ENCODE measurements at places on chromosomes 16 and 17.
A peak's percentile ranks its signal among the peaks of the same experiment; 100 is the strongest.

DNA sequence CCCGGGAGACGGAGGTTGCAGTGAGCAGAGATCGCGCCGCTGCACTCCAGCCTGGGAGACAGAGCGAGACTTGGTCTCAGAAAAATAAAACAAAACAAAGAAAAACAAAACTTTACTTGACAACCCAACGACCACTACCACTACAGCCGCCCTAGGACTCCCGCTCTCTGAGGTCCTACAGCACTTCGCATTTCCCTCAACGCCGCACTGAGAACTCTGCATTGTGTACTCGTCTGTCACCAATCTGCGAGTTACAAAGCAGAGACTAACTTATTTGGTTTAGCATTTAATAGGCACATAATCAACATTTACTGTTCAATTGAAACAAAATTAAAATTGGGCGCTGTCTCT lies 479 bp upstream of the ZNF207 start:
- DNase-seq: peak; percentile 16

GRCh38 chr16:31181102-31181830 lies 1.3 kb downstream of the FUS start:
- DNase-seq: peak; percentile 22

DNA sequence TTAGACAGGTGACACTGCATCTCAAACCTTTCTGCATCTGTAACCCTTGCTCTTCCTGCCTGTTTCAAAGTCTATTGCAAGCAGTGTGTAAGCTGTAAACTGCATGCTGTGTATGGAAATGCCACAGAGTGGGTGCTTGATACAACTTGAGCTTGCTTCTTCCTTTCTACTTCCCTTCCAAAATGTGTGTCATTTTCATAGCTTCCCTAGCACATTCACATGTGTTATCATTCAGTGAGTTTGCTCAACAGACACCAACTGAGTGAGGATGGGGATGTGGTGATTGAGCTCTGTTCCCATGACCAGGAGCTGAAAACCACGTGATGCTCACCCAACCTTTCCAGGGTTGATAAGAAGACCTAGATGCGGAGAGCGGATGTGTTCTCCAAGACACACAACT lies 111.1 kb downstream of the VAT1L start:
- no peak for DNase-seq

DNA sequence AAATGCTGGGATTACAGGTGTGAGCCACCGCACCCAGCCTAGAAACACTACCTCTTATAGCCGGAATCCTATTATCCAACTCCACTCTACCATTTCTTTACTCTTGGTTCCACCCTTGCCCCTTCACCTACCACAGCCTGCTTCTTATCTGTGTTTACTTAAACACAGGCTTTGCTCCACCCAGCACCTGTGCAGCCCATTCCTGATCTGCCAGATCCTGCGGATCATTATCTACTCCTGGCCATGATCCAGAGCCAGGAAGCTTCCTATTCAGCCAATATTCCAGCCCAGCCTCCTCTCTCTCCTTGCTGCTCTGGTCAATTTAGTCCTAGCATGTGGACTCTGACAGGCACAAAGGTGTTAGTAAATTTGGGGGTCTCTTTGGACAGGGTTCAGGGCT lies 98.8 kb upstream of the MED13 start:
- no peak for DNase-seq

DNA sequence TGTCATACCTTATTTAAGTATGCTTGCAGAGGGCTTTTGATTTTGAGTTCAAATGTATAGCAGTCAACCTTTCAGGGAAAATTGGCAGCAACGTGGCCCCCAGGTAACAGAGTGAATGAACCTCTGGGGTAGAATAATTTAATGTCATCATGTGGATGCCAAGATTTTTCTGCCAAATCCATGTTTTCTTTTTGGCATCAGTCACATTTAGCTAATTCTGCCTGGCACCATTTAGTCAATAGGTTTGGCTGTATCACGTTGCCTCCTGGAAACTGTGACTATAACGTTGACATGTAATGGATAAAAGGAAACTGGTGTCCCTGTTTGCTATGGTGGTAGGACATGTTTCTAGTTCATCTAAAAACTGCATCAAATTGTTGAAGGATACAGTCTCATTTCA lies 115.5 kb downstream of the HS3ST2 start:
- DNase-seq: no peak

DNA sequence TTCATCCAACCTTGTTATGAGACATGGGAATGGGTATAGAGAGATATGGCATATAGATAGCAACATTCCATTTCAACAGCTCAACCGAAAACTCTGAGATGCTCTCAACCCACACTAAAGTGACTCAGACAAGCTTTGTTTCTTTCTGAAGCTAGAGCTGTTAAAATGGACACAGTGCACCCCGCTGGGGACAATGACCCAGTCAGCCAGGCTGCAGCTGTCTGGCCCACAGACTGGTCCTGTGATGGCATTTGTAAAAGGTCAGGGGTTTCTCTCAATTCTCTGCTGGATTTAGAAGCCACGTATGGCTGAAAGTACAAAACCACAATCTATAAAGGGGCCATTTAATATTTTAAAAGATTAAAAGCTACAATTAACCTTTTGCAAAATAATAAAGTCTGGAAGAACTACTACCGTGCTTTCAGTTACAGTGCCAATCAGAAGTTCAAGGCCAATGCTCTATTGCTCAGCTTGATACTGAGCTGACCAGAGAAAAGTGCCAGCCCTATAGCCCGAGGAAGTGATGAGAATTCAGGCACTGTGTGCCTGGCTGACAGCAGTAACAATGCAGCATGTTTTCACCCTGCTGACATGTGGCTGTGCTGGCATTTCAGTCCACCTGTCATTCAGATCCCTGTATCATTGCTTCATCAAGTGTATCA lies 60.2 kb downstream of the TEX2 start:
- no peak for DNase-seq

DNA sequence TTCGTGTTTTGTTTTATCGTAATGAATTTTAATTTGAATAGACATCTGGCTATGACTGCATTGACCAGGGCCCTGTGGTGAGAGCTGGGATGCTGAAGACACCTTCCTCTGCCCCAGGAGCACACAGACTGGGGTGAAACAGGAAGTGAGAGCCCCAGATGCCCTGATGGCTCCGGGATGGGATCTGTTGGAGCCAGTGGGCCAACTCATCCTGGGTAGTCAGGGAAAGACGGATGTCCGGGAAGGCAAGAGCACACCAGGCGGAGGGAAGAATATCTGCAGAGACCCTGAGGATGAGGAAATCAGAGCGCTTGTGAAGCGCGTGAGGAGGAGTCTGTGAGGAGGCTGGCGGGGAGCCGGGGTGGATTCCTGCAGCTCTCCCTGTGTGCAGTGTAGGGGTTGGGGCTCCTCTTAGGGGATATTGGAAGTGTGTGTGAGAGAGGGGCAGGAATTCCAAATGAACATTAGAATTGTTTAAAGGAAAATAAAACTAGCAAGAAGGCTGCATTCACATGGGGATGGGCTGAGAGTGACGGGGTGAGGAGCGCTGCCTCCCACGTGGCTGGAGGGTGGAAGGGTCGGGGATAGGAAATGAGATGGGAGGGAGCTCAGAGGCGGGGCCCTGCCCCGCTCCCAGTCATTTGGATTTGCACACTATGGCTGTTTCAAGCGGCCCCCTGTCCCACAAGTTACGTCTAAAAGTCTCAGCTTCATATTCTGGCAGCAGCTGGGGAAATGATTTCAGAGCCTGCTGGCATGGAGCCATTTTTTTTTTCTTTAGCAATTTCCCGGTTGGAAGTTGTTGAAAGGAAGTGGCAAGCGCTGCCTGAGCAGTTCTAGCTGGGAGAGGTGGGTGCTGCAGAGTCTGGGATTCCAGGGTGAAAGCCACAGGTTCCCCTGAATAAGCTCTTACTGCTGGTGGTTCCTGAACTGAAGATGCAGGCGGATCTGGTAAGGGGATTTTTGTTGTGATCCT lies 71.2 kb upstream of the LGALS9 start:
- DNase-seq: no peak

- DNase-seq: no peak
Observed at GRCh38 chr16:85390511-85391174, 222.5 kb upstream of the GSE1 start.

- no peak for DNase-seq
Observed at GRCh38 chr16:67893743-67894399, 817 bp downstream of the PSKH1 start.

- DNase-seq: no peak
Observed at GRCh38 chr17:17207998-17208397, 1.9 kb upstream of the PLD6 start.

- no peak for DNase-seq
Observed at GRCh38 chr17:45985447-45985846, 13.6 kb upstream of the STH start.

DNA sequence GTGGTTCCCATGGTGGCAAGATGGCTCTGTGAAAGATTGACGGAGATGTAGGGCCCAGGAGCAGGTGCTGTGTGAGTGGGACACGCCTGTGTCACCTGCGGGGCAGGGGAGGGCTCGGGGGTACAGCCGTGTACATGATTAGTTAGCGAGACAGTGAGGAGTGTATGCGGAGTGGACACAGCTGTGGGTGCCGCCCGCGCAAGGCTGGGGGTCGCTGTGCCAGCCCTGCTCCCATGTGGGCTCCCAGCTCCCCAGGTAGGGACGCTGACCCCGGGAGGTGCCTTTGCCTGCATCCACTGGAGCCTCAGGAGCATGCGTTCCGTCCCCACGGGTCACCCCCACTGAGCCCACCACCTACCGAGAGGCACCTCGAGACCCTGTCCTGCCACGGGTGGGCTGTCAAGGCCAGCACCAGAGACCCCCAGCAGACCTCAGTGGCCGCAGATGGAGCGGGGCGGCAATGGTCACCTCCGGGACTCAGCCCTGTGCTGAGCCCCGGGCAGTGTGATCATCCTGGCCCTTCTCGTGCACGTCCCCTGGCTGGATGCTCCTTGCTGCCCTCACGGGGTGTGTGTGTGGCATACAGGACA lies 7.4 kb downstream of the CAPN15 start:
- DNase-seq: no peak

GRCh38 chr17:27461192-27461859 lies 5.1 kb downstream of the KSR1 start:
- no peak for DNase-seq

- no peak for DNase-seq
Observed at GRCh38 chr16:65222049-65222448, 100.2 kb upstream of the CDH11 start.

DNA sequence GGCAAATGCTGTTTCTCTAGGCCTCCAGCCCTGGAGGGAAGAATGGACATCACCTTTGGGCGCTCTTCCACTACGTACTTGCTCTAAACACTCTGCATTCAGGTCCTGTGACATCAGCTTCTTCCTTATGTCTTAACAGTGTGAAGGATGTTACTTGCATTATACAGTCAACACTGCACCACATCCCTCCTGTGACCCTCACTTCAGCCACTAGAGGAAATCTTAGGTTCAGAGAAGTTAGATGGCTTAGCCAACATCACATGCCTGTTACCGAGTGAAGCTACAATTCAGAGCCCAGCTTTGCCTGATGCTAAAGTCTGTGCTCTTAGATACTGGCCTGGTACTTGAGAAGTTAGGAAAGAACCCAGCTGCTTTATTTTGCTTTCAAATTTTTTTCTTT lies 18.3 kb downstream of the UBFD1 start:
- no peak for DNase-seq

- DNase-seq: peak; percentile 45
Observed at GRCh38 chr17:55641676-55642081, 81.0 kb downstream of the TMEM100 start.

GRCh38 chr17:63463771-63464170 lies 13.1 kb upstream of the ACE start:
- no peak for DNase-seq

GRCh38 chr16:80527297-80527696 lies 13.5 kb upstream of the DYNLRB2 start:
- peak; percentile 18 for DNase-seq

- no peak for DNase-seq
Observed at GRCh38 chr17:79912552-79913330, 73.5 kb upstream of the CBX4 start.

Measured in CD4-positive, alpha-beta T cell (primary cell).